ENCODE measurements at places on chromosomes 7 and 10. TPM values are rescaled to one million over a fixed set of nuclear protein-coding genes. Genes with fewer than 3 reads are reported as not detected.

ACTL6B gene
- 0.49 TPM for total RNA-seq

BTBD16 gene
- not detected for total RNA-seq

STEAP2 gene
- 32.2 TPM for total RNA-seq

TSPAN14 gene
- total RNA-seq: 98.0 TPM

TAS2R60 gene
- not detected for total RNA-seq

- DNase-seq: no peak
- no peaks in the 10 kb centered on the region for H3K4me1 ChIP-seq
- H3K27me3 ChIP-seq: no peaks in the 10 kb centered on the region
- no peak overlapping the region for H3K27ac ChIP-seq
- H3K36me3 ChIP-seq: no peaks in the 10 kb centered on the region
- H3K4me3 ChIP-seq: no peak overlapping the region
Measured at GRCh38 chr7:80640846-80641245, 2.4 kb downstream of the CD36 start.

- DNase-seq: no peak
- H3K36me3 ChIP-seq: no peaks in the 10 kb centered on the region
- no peak overlapping the region for H3K27ac ChIP-seq
- H3K4me3 ChIP-seq: no peak overlapping the region
Measured at GRCh38 chr10:60663850-60664249, 114.4 kb upstream of the CDK1 start.

- no peaks in the 10 kb centered on the region for H3K36me3 ChIP-seq
- no peak for DNase-seq
- H3K27me3 ChIP-seq: no peaks in the 10 kb centered on the region
- no peaks in the 10 kb centered on the region for H3K4me1 ChIP-seq
- H3K27ac ChIP-seq: no peak overlapping the region
Measured at GRCh38 chr10:70943841-70944466, 55.6 kb upstream of the PCBD1 start.

DNA sequence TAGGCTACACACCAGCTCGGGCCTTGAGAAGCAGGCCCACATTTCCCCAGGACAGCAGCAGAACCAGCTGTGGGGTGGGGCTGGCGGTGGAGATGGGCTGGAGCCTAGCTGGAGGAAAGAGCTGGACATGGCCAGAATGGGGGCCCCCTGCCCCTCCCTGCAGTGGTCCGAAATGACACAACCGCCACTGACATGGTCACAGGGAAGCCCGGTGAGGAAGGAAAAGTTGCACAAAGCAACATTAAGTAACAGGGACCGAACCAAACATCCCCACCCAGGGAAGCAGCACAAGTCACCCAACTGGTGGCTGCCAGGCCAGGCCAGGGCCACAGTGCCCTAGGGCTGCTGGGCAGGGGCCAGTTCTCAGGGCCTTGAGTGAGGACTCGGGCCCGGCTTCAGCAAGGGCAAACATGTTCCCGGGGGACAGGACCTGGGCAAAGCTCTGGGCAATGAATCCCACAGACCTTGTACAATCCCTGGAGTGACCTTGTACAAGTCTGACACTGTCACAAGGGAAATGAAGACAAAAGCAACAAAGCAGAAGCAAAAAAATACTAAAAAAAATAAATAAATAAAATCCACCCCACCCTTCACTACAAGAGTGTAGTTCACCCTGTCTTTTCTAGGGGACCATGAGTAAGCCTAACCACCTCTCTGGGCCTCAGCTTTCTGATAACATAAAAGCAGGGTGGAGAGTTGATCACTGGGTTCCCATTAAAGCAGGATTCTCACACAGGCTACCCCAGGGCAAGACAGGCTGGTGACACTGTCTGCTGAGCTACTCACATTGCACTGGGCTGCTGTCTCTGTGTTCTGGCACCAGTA, 33.0 kb downstream of the PSAP start:
- DNase-seq: no peak
- no peak overlapping the region for H3K4me3 ChIP-seq
- no peaks in the 10 kb centered on the region for H3K27me3 ChIP-seq

GRCh38 chr7:25171071-25171470, 46.0 kb upstream of the CYCS start:
- no peaks in the 10 kb centered on the region for H3K36me3 ChIP-seq
- H3K27ac ChIP-seq: no peak overlapping the region
- no peak for DNase-seq
- H3K4me3 ChIP-seq: no peak overlapping the region
- no peaks in the 10 kb centered on the region for H3K27me3 ChIP-seq

DNA sequence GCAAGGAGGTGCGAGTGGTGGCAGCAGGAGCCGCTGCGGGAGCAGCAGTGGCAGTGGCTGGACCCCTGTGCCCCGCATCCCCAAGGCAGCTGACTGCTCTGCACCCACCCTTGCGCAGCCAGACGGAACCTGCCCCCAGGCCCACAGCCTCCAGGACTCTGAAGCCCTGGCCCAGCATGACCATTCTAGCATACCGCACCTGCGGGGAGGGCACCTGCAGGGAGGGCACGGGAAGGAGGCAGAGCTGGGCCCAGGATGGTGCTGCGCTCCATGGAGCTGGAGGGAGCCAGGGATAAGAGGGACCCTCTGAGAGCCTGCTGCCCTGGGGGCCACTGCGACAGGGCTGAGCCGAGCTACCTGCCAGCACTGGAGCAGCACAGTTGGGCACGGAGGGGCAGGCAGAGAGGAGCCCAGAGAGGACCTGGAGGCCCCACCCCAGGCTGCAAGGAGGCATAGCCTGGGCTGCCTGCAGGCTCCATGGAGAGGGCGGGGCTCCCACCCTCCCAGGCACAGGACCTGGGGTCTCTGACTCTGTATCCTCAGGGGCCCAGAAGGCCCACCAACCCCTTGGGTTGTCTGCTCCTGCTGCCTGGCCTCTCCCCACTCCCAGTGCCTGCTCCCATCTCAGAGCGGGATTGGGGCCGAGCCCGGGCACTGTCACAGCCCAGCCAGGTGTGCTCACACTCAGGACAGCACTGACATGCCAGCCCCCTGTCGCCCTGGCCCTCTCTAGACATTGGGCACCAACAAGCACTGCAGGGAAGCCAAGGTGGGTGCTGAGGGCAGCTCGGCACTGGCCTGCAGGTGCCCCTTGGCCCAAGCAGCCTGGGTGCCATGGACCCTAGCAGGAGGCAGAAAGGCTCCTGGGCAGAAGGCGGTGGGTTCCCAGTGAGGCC, 87.6 kb downstream of the HTR7 start:
- no peaks in the 10 kb centered on the region for H3K4me1 ChIP-seq
- H3K36me3 ChIP-seq: no peaks in the 10 kb centered on the region
- no peak overlapping the region for H3K4me3 ChIP-seq
- no peak for DNase-seq
- no peaks in the 10 kb centered on the region for H3K27me3 ChIP-seq
- H3K27ac ChIP-seq: no peak overlapping the region

DNA sequence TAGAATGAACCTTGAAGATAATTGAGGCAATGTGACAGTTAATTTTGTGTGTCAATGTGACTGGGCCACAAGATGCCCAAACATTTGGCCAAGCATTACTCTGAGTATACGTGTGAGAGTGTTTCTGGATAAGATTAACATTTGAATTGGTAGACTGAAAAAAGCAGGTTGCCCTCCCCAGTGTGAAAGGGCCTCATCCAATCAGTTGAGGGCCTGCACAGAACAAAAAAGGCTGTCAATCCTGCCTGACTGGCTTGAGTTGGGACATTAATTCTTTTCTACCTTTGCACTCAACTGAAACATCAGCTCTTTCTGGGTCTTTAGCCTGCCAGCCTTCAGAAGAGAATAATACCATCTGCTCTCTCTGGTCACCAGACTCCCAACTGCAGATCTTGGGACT, 56.6 kb upstream of the PDE1C start:
- no peaks in the 10 kb centered on the region for H3K36me3 ChIP-seq
- no peak overlapping the region for H3K27ac ChIP-seq
- DNase-seq: no peak
- H3K4me1 ChIP-seq: no peaks in the 10 kb centered on the region

Data from vagina (tissue), 2 donors.